ENCODE measurements at places on chromosomes 16 and 17. TPM values are rescaled to one million over a fixed set of nuclear protein-coding genes. Genes with fewer than 3 reads are reported as not detected.

The CLEC10A gene
- 2.8 TPM for total RNA-seq

The PHOSPHO1 gene
- 7.9 TPM for total RNA-seq

The STX1B gene
- 0.92 TPM for total RNA-seq

The KRT27 gene
- total RNA-seq: not detected

The CETP gene
- total RNA-seq: 1.4 TPM

The BAIAP2 gene
- 73.9 TPM for total RNA-seq

The HSPB9 gene
- not detected for total RNA-seq

The KREMEN2 gene
- 5.6 TPM for total RNA-seq

The CTRB1 gene
- 1.0 TPM for total RNA-seq

The PRDM7 gene
- total RNA-seq: not detected

The NR1D1 gene
- 2.4 TPM for total RNA-seq

The PPY gene
- total RNA-seq: not detected

The PRSS8 gene
- 17.6 TPM for total RNA-seq

The KRT24 gene
- total RNA-seq: 0.31 TPM

The MAPK8IP3 gene
- 45.0 TPM for total RNA-seq

The TEKT1 gene
- not detected for total RNA-seq

The TPSB2 gene
- total RNA-seq: 5.8 TPM

The BICDL2 gene
- total RNA-seq: 15.8 TPM
